ENCODE measurements at places on chromosomes 1 and 21.

DNA sequence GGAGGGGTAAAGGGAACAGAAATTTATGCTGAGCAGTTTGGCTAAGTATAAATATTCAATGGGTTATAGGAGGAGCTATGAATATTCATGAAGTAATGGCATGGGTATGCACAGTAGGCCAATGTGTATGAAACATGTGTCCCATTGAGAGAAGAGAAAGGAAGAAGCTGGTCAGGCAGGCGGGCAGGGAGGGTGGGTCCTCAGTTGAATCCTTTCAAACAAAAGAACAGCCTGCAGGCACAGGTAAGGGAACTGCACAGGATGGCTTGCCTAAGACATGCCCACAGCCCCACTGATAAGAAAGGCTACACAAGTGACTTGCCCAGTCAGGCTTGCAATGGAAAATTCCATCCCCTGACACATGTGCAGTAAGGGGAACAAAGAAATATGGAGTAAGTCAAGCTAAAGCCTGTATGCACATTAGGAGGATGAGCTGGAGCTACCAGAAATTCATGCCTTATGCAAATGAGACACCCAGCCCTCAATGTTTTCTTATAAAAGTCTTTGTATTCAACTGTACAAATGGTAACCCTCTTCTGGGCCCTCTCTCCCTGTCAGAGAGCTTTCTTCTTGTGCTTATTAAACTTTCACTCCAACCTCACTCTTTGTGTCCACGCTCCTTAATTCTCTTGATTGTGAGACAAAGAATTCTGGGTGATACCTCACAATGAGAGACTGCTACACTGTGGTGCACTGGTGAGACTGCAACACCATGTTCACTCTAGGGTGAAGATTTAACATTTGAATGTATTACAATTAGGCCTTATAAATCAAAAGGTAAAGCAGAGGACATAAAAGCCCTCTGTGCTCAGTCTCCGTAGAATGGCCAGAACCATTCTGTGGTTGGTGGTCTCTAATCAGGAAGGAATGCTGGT, 96.5 kb downstream of the ATP1B1 start:
- DNase-seq = no peak

GRCh38 chr1:81270051-81270450, 530.7 kb upstream of the ADGRL2 start:
- DNase-seq = no peak

GRCh38 chr1:156203331-156203730, 9.4 kb downstream of the SLC25A44 start:
- DNase-seq = no peak

DNA sequence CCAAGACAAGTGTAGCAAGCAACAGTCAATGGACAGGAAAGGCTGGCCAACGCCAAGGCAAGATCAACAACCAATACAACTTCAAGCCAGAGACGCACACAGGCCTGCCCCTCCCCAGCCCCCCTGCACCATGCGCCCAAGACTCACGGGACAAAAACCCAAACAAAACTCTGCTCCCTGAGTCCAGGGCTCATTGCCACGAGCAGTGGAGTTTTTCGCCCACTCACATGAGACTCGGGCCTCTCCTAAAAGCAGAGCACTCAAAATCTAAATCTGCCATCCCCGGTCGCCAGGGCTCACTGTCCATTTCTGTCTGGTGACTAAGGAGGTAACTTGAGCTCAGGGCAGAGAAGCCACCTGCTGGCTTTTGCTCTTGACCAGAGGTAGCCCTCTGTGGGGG, 174.8 kb downstream of the CLIC6 start:
- DNase-seq = no peak

GRCh38 chr1:188237573-188238348, 1409.0 kb downstream of the PLA2G4A start:
- DNase-seq = no peak

DNA sequence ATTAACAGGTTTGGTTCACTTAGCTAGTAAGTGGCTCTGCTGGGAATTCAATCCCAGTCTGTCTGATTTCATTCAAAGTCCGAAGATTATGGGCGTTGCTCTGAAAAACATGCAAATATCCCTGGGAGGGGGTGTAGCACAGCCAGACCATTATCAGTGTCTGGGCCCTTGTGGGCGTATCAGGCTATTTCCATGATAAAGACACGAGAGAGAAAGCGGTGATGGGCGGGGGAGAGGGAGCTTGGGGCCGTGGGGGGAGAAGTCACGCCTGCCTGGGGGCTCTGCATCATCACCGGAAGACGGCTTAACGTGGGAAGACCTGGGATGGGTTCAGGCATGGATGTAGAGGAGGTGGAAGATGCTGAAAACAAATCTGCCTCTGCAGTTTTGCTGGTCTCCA, 25.8 kb downstream of the IL6R start:
- no peak for DNase-seq

DNA sequence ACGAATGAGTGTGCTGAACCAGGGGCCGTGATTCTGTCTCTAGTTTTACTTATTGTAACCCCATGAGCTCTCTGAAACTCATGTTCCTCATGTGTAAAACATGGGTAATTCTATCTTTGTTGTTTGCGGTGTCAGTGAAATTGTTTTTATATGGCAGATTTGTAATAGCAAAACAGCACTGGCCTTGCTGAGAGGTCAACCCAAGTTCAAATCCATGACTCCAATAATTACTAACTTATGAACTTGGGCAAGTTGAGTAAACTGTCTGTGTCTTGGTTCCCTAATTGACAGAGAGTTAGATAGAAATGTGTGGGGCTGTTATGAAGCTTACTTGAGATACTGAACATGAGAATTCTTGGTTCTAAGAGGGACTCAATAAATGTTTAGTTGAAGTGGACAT, 17.8 kb downstream of the C1orf116 start:
- no peak for DNase-seq

GRCh38 chr1:226639631-226640061, 91.1 kb downstream of the STUM start:
- DNase-seq = no peak

All from GM18507 (cell line).